Epithelial cell of esophagus (primary cell): ENCODE measurements at places on chromosomes 3 and 15.
A peak's percentile ranks its signal among the peaks of the same experiment; 100 is the strongest.

- DNase-seq: peak; percentile 95
These were observed 49.1 kb downstream of the FMN1 start for GRCh38 chr15:33145447-33145846.

GRCh38 chr3:46282696-46283095 is 40.4 kb downstream of the CCR3 start:
- no peak for DNase-seq

GRCh38 chr15:53126144-53126543 is 336.0 kb upstream of the ONECUT1 start:
- DNase-seq: no peak

DNA sequence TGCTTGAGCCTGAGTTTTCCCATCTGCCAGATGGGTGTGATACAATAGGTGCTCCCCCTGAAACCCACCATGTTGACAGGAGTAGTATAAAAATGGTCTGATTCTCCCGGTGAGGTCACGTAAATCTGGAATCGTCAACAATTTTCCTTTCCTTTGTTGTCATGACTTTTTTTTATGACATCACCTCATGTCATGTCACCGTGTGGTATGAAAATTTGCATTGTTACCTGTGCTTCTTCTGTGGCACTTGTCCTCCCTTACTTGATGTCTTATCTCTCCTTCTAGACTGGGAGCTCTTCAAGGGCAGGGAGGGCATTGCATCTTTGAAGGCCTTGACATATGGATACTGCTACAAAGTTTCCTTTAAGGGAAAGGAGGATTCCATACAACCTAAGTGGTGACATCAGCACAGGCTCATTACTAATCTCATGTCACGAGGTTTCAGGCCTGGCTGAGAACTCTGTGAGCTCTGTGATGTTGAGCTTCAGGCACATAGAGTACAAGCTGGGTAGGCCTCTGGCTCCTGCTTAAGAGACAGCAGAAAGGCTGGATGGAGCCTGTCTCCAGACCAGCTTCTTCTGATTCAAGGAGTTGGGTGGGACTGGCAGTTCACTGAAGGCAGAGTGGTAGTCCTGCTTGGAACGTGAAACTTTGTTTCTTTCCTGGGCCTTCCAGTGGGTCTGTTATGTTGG is 66.3 kb downstream of the LPP start:
- peak; percentile 18 for DNase-seq

DNA sequence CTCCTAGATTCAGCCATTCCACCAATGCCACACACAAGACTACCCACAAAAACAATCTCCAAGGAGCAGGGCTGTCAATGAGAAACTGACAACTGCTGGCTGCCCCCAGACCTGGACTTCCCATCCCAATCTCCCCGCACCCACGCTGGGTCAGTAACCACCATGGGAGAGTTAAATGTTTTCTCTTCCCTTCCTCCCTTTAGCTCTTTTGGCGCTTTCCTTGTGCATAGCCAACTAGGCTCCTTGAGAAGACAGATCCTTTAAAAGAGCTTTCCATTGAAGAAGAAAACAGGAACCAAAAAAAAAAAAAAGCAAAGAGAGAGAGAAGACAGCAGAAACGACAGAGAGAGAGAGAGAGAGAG is 8.3 kb downstream of the BCL6 start:
- no peak for DNase-seq

- DNase-seq: no peak
These were observed 247.7 kb downstream of the NSUN3 start for GRCh38 chr3:94310341-94311135.

GRCh38 chr15:25783607-25784540 is 79.3 kb downstream of the ATP10A start:
- DNase-seq: no peak

DNA sequence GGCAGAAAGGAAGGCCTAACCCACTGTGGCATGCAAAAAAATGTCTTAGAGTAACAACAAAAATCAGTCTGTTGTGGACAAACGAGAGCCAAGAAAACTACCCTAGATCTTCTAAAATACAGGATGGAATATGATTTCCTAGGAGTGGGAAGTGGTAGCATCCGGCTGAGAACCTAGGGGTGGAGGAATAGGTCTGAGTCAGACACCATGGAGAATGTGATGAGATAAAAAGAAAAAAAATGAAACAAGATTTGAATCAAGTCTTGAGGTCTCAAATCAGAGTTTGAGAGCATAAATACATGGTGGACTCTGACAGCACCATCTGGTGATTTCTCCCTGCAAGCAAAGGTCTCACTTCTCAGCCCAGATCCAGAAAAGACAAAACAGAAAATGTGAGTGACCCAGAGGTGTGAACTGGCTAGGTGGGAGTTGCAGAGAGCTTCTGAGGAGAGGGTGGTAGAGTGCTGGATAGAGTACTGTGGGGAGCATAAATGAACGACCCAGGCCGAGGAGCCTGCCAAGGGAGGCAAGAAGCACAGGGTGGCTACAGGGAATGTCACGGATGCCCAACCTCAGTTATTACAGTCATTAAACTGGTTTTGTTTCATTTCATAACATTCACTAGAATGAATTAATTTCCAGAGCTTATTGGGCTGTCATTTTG is 27.6 kb upstream of the VEPH1 start:
- DNase-seq: no peak

GRCh38 chr3:29100292-29100691 is 180.6 kb upstream of the RBMS3 start:
- DNase-seq: no peak

GRCh38 chr3:98855806-98856400 is 45.6 kb downstream of the DCBLD2 start:
- peak; percentile 86 for DNase-seq

GRCh38 chr3:69639851-69640250 is 99.4 kb upstream of the MITF start:
- no peak for DNase-seq

- DNase-seq: no peak
These were observed 8.0 kb upstream of the CCDC50 start for GRCh38 chr3:191321019-191321767.

- no peak for DNase-seq
These were observed 32.5 kb downstream of the ARHGEF3 start for GRCh38 chr3:56769116-56769707.

DNA sequence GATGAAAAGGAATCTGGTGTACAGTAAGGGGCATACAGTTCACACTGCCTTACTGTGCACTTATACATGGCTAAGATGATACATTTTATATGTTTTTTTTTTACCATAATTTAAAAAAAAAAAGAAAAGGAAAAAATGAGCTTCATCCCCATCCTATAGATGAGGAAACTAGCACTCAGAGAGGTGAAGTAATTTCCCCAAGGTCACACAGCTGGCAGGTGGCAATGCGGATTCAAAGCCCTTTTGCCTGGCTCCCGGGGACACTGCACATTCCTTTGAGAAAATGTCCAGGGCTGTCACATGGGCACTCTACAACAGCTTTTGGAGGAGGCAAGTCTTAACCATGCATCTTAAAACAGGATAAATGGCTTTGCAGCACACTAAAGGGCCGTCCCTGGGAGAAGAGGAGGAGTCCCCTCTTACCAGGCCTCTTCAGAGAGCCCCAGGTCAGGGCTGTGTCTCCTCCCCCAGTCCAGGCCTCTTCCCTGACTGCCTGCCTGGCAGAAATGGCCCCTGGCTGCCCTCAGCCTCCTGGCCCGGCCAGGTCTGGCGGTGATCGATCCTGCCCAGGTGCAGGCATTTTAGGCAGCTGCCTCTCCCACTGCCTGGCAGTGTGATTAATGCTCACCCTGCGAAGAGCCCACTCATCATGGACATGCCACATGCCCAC is 95.1 kb upstream of the LINGO1 start:
- DNase-seq: no peak

DNA sequence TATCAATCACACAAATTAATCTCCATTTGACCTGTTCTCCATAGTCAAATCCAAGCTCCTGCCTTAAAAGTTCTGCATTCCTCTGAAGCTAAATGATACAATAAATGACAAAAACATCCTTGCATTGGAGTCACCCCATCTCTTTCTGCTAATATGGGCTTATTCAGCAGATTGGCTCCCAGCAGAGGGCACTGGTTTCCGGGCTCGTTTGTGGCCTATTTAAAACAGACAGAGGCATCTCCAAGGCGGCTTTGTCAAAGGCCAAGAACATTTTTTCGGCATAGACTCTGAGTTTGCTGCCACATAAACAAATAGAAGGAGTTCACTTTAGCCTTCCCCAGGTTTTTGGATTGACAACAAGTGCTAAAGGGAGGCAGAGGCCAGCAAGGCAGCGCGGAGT is 204.4 kb upstream of the RASGRP1 start:
- peak; percentile 21 for DNase-seq

GRCh38 chr15:78906316-78906620 is 33.6 kb downstream of the MORF4L1 start:
- peak; percentile 65 for DNase-seq

GRCh38 chr3:10928961-10929471 is 63.5 kb upstream of the SLC6A1 start:
- DNase-seq: no peak

DNA sequence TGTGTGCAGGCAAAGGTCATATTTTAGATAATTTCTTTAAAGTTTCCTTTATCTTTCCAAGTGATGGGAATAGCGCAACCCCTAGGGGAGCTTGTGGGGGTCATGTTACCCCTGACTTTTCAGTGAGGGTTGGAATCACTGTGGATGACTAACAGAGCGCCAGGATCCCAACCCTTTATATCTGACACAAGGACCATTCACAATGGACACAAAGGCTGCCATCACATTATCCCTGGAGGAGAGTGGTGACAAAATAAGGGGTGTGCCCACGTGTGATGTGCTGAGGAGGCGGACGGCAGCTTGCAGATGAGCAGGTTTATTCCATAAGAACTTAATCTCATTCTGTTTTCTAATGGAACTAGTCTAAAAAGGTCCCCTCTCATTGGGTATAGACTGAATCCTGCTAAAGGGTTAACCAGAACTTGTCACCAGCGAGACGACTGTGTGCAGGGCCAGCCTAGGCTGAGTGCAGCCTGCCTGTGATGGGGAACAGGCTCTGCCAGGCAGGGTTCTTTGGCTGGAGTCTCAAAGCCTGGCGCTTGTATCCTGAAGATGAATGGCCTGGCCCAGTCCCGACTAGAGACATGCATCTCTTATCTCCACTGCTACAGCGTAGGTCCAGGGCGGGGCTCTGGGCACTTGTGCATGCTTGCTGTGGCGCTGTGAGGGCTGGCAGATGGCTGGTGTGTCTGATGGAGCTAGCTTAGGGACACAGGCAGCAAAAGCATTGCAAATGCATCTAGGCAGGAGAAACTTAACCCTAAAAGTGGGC is 50.2 kb downstream of the CHDH start:
- peak; percentile 9 for DNase-seq

DNA sequence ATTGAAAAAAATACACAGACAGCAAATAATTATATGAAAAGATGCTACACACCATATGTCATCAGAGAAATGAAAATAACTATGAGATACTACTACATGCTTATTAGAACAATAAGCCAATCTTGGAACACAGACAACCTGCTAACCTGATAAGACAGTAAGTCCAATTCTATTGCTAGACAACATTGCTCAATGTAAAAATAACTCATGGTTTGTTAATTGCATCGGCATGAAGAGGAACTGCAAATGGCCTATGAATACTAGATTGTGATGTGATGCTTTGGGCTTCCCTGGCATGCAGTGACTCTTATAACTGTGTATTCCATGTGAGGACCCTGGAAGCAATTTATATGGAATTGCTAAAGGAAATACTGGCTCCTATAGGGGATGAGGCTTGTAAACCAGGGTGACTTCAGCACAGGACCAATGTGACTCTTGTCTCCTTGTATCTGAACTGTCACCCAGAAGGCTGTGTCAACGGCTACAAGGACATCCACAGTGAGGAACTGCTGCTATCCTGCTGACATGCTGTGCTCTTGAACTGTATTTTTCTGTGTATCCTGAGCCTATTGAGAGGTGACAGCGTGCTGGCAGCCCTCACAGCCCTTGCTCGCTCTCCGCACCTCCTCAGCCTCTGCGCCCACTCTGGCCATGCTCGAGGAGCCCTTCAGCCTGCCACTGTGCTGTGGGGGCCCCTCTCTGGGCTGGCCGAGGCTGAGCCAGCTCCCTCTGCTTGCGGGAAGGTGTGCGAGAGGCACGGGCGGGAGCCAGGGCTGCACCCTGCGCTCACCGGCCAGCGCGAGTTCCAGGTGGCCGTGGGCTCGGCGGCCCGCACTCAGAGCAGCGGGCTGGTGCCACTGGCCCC is 385.7 kb downstream of the CNTN4 start:
- DNase-seq: no peak

- DNase-seq: no peak
These were observed 23.8 kb downstream of the INTS14 start for GRCh38 chr15:65587094-65587493.

DNA sequence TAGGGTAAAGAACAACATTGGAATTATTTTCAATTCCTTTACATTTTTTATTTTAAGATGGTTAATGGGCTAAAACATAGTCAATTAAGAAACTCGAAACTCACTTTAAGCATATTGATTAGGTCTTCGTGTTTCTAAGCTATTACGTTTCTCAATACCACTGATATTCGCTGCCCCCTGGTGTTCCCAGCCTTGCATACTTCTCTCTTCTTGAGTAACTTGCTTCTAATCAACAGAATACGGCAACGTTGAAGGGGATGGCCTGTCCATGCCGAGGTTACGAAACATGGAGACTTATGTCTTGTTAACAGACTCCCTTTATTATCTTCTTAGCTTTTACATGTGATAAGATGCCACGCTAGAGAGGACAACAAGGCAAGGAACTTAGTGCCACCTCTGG is 43.6 kb downstream of the ROBO1 start:
- no peak for DNase-seq

DNA sequence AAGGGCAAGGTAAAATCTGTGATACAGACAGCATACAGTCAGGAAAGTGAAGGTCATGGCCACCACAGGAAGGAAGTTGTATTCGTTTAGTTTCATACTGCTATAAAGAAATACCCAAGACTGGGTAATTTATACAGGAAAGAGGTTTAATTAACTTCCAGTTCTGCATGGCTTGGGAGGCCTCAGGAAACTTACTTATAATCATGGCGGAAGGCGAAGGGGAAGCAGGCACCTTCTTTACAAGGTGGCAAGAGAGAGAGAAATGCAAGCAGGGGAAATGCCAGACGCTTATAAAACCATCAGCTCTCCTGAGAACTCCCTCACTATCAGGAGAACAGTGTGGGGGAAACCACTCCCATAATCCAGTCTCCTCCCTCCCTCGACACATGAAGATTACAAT is 353.7 kb upstream of the SEMA6D start:
- DNase-seq: no peak

- DNase-seq: peak; percentile 29
These were observed 2.2 kb downstream of the FOXB1 start for GRCh38 chr15:60006203-60006862.

DNA sequence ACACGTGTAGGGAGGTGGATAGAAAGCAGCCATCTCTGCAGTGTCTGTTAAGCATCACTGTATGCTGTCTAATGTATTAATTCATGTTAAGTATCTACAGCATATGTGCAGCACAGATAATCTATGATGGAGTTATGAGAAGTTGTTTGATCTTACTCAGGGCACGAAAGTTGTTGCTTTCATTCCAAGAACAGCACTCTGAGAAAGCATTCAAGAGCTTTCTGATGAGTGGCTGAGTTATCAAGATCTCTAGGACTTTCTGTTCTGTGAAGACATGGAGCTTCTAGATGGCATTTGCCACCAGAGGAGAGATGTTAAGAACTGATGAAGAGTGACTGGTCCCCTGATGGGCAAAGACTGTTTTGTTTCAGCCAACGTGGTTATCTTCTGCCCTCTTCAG is 22.6 kb upstream of the TPRG1 start:
- no peak for DNase-seq
